C1 segment of cervical spinal cord (tissue), 14 donors: ENCODE measurements at places on chromosomes 5 and 9.
A peak's percentile ranks its signal among the peaks of the same experiment; 100 is the strongest.

GRCh38 chr5:76859591-76860247 is 9.9 kb downstream of the S100Z start:
- no peak for DNase-seq

GRCh38 chr5:171692936-171693335 is 92.7 kb upstream of the SMIM23 start:
- no peak for DNase-seq

GRCh38 chr9:82010711-82011110 is 22.1 kb downstream of the SPATA31D1 start:
- no peak for DNase-seq

- no peak for DNase-seq
Measured at GRCh38 chr9:113545068-113545467, 81.5 kb downstream of the RGS3 start.

DNA sequence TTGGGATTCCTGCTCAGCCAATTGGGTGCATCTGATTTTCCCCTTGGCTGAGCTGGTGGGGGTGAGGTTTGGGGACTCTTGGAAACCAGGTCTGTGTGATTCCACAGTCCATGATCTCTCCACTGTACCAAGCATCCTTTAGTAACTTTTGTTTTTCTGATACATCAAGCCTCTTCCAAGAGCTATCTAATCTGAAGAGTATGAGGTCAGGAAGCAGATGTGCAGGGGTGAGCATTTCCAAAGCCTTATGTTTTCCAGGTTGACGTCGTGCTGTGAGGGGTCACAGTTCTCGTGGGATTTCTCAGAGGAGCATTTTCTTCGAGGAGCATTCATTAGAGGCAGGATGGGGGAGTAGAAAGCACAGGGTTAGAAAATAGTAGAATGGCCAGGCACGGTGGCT is 95.3 kb downstream of the KLF4 start:
- DNase-seq, result no peak

DNA sequence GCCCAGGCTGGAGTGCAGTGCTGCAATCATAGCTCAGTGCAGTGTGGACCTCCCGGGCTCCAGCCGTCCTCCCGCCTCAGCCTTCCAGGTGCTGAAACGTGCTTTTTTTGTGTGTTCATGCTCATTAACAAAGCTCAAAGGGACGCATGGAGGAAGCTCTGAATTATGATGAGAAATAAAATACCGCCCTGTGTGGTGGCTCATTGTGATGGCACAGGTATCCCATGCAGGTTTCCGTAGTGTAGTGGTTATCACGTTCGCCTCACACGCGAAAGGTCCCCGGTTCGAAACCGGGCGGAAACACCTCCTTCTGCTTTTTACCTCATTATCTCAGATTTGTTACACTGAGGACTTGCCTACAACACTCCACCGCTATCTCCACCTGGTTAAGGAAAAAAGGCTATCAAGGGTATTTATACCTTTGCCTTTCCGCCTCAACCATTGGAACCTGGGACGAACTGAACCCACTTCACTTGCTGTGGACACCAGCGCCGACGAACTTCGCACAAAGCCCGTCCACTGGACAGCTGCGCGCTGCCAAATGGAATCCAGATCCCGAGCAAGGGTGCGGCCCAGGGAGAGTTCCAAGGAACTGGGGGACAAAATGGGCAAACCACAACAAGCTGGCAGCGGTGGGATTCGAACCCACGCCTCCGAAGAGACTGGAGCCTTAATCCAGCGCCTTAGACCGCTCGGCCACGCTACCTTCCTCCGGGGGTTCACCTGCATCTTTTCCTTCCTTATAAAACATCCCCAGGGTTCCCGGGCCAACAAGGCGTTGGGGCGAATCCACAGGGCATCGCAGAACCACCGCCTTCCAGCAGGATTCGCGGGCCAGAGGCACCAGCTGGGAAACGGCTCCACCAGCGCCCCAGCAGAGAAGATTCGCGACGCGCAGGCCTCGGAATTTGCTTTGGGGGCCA is 26.3 kb downstream of the OR2V2 start:
- no peak for DNase-seq

DNA sequence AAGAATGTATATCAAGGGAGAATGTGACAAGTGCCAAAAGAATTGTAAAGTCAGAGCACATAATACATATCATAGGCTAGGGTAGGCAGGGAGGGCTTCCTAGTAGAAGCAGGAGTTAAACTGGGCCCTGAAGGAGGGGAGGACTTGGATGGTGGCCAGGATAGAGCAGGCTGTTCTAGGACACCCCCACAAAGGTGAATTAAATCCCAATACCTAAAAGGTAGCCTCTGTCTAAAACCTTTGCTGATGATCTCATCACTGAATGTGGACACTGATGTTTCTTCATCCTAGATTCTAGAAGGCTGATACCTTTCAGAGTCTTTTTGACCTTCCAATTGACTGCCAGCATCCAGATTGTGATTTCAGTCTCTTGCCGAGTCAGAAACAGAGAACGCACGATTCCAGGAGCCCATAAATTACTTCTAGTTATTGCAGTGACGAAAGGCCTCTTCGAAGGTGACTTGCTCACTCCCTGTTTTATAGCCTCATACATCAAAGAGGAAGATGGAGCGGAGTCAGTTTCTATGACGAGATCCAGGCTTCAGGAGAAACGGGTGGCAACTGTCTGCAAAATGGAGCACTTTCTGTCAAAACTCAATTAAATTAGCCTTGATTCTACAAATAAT is 43.2 kb downstream of the KIF4B start:
- no peak for DNase-seq

GRCh38 chr9:89601306-89601705 is 3.5 kb upstream of the GADD45G start:
- no peak for DNase-seq

GRCh38 chr5:143217804-143218160 is 185.7 kb downstream of the NR3C1 start:
- no peak for DNase-seq

- no peak for DNase-seq
Measured at GRCh38 chr5:80103371-80103770, 68.2 kb downstream of the THBS4 start.

GRCh38 chr9:110668570-110669167 is at the start of gene MUSK:
Gene MUSK, plus strand, starts transcription at chr9:110668791. Its CDS starts 114 bp downstream, at chr9:110668905.
- no peak for DNase-seq

- DNase-seq, result no peak
Measured at GRCh38 chr5:161804263-161804662, 43.7 kb upstream of the GABRA1 start.

GRCh38 chr5:28216939-28217360 is 1178.6 kb upstream of the CDH9 start:
- DNase-seq, result no peak

- DNase-seq, result no peak
Measured at GRCh38 chr9:120212853-120213200, 367.1 kb downstream of the CDK5RAP2 start.

- no peak for DNase-seq
Measured at GRCh38 chr9:108543251-108543778, 312.5 kb downstream of the ACTL7B start.

- DNase-seq, result no peak
Measured at GRCh38 chr9:69931340-69931739, 110.7 kb downstream of the CFAP95 start.

DNA sequence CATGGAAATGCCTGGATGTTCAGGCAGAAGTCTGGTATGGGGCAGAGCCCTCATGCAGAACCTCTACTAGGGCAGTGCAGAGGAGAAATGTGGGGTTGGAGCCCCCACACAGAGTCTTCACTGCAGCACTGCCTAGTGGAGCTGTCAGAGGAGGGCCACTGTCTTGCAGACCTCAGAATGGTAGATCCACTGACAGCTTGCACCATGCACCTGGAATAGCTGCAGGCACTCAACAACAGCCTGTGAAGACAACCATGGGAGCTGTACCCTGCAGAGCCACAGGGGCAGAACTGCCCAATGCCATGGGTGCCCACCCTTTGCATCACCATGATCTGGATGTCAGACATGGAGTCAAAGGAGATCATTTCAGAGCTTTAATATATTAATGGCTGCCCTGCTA is 36.9 kb downstream of the TRIP13 start:
- no peak for DNase-seq

- no peak for DNase-seq
Measured at GRCh38 chr9:37923796-37924427, 20.0 kb upstream of the SLC25A51 start.

- no peak for DNase-seq
Measured at GRCh38 chr5:144121577-144121976, 48.9 kb downstream of the YIPF5 start.

GRCh38 chr9:122337556-122337929 is 33.3 kb upstream of the PTGS1 start:
- no peak for DNase-seq

DNA sequence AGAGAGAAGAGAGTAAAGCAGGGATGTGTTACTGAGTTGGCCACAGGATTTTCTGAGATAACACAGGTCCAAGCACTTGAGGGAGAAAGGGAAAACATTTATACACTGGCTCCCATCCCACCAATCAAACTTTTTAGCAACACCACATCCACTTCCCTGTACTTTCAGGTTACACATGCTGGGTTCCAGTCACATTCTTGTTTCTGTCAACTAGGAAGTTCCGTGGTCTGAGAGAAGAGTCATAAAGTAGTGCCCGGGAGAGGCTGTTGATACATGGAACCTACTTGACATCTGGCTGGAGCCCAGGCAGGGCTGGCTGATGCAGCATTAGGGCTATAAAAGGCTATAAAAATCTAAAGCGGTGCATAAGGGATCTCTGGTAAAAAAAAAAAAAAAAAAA is 473.9 kb upstream of the COX7C start:
- no peak for DNase-seq

- DNase-seq, result no peak
Measured at GRCh38 chr9:98642661-98643312, 65.9 kb downstream of the GABBR2 start.

DNA sequence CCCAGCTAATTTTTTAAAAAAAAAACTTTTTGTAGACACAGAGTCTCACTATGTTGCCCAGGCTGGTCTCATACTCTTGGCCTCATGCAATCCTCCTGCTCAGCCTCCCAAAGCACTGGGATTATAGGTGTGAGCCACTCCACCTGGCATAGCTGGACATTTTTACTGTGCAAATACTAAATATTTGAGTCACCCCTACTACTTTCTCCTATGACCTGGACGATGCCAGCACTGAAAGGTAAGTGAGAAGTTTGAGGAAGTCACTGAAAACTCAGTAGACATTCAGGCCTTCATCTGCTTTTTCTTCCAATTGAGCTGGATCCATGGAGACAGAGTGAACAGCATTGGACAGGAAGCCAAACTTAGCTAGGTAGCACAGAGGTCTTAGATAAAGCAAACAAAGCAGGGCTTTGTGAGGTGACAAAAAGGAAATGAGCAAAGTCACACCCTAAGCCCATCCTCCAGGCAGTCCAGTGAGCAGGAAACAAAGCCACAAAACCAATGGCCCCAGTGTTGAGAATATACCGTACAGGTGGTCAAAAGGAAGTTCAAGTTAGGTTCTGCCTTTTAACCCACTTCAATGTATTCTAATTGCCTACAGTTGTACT is 192.6 kb upstream of the RASA1 start:
- DNase-seq, result no peak

- DNase-seq, result no peak
Measured at GRCh38 chr9:106829666-106830408, 33.1 kb upstream of the ZNF462 start.

DNA sequence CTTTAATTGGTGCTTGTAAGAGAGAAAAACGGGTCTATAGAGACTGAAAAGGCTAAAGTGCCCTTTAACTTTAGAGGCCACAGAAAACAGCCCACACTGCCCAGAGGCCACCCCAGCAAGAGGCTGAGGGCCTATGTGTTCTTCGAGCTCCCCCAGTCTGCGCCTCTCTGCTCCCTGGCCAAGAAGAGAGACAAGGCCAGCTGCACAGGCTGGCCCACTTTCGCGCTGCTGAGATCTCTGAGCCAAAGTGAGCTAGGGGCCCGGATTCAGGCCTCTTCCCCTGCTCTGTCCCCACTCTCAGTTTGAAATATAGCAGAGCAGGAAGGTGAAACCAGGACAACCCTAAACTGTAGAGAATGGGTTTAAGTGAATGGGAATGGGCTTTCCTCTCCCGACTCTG is 132.0 kb upstream of the TRIM32 start:
- no peak for DNase-seq

- DNase-seq, result no peak
Measured at GRCh38 chr5:143534761-143535154, 131.3 kb upstream of the NR3C1 start.

GRCh38 chr5:176980818-176981217 is 25.8 kb downstream of the UIMC1 start:
- DNase-seq, result no peak

DNA sequence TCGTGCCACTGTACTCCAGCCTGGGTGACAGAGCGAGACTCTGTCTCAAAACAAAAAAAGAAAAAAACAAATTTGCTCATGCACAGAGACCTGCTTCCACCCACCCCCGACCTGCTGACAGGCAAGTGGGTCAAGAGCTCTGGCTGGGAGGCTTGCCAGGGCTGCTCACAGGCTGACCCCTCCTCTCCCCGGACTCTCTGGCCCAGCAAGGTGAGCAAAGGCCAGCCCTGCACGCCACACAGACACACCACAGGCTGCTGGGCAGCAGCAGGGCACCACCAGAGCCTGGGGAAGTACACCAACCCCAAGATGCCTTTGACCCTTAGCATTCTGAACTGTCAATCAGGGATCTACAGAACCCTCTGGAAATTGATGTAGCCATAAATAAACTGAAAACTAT is 29.2 kb downstream of the NSUN2 start:
- DNase-seq, result no peak

DNA sequence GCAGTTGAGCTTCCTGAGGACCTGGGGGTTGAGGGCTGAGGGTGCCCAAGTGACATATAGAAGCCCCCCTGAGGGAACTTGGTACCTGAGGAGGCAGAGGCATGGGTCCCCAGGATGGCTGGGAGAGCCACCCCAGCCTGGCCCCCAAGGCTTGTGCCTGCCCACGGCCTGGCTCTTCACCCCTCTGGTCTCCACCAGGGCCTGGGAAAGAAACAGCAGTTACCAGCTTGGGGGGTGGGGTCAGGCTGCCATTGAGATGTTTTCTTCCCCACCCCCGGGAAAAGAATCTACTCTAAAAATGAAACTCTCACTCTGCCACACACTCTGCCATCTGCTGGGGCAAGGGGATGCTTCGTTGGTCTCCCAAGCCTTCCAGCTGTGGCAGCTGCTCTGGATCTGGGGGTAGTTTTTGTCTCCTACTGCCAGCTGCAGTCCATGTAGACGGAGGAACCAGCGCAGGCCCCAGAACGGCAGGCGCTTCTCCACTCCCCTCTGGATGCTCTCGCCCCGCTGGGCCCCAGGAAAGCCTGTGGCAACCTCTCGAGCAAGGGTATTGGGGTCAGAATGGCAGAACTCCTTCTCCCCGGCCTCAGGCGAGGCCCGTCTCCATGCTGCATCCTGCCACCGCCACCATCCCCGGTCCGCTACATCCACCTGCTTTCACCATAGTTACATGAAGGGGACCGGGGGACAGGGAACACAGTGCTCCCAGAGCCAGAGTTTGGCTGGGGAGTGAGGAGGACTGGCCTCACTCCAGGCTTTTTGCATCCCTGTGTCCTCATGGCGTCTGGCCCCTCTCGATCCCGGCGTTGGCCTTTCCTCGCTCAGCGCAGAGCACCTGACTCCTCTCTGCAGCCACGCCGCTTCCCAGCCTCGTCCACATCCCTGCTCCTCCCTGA is 123.5 kb downstream of the DAB2IP start:
- peak; percentile 90 for DNase-seq

GRCh38 chr9:127878001-127878651 is 651 bp upstream of the AK1 start:
- no peak for DNase-seq

GRCh38 chr5:168378741-168379140 is 87.3 kb downstream of the WWC1 start:
- DNase-seq, result no peak
